NCI-H69 (cell line): ENCODE measurements at places on chromosomes 7 and 10.

GRCh38 chr10:124906551-124907001 is 35.3 kb upstream of the ZRANB1 start:
- no peak for DNase-seq

- no peak for DNase-seq
Measured at GRCh38 chr7:106450716-106451115, 165.9 kb upstream of the NAMPT start.

DNA sequence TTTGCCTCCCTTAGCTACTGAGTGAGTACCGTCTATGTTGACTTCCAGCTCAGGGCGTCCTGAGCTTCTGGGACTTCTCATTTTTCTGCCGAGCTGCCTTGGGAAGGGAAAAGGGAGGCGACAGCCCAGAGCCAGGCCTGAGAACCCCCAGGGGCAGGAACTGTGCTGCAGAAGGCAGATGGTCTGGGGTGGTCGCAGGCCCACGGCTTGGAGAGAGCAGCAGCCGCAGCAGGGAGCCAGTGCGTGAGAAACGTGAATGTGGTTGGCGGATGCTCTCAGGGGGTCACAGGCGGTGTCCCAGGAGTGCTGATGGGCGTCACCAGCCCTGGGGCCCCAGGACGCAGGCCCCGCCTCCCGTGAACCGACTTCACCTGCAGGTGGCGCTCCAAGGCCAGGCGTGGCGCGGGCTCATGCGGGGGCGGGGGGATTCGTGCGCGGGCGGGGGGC is 9.2 kb upstream of the PWWP2B start:
- peak; percentile 67 for DNase-seq

DNA sequence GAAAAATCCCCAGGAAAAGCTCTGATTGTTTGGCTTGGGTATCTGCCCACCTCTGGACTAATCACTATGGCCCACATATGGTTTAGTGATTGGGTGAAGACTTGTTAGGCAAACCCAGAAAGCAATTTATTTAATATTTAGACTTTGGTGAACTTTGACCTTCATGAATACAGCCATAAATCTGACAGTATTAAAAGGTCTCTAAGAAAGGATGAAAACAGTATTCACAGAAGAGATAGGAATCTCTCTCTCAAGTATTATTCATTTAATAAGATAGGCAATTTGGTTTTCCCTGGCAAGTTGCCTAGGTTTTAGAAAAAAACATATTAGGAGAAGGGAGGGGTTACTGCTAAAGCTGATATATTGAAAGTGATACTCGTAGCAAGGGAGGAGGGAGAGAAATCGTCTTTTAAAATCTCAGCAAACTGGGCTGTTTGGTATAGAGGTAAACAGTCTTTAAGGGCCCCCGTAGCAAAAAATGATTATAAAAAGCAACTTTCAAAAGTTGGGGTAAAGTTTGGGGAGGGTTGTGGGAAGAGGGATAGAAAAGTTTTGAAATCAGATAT is 57.1 kb downstream of the LSMEM1 start:
- peak; percentile 67 for DNase-seq

DNA sequence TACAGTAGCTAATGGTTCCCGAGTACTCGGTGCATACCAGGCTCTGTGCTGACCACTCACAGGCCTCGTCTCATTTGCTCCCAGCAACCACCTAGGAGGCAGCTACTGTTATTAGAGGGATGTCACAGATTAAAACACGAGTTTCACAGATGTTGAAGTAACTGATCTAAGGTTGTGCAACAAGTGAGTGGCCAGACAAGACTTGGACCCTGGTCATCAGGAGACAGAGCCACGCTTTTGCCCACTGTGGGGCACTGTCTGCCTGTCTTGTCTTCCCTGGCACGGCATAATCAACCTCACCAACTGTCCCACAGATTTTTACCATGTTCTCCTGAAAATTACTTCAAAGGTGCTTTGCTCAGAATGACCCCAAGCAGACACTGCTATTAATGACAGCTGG is 111.6 kb upstream of the HABP2 start:
- no peak for DNase-seq

DNA sequence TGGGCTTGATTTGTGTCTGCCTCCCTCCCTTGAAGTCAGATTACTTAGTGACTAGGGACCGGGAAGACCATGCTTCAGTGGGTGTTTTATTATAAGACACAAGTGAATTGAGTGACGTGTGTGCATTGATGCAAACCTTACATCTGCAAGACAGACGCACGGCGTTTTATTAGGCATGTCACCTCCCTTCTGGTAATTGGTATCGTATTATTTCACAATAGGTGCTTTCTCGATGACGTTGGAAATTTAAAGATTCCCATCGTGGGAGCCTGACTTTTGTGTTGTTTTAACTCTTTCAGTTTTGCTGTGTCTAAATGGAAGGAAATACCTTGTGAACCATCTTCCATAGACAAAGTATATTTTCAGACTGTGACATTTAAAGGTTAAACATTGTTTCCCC is 132.6 kb downstream of the INSYN2A start:
- no peak for DNase-seq

DNA sequence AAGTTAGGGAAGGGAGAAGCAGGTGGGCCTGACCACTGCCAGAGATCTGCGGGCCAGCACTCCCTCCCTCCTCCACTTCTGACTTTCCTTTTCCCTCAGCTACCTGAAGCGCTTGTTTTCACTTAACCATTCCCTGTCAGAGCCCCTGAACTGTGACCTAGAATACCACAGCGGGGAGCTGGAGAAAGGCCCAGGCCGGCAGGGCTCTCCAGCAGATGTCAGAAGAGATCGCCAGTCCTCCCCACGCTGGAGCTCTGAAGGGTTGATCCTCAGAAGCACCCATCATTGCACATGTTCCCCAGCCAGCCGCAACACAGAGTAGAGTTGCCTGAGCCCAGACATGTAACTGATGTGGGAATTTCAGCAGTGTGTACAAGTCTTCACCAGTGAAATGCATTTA is 44.4 kb upstream of the GAD2 start:
- no peak for DNase-seq

DNA sequence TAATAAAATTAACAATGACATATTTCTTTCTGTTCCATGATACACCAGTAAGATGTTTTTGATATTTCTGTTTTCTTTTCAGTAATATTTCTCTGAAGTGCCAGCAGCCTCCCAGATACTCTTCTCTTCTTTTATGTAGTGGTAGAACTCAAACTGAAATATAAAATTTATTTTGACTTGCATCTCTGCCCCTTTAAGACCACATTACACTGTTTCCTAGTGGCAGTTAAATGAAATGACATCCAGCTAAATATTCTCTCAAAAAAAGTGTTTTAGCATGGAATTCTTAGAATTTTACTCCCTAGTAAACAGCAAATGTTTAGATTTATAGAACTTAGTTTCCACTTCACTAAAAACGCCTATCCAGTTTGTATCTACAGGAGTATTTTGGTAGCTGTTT is 237.2 kb upstream of the MTPN start:
- no peak for DNase-seq

GRCh38 chr7:80731281-80731680 is 92.8 kb downstream of the CD36 start:
- peak; percentile 37 for DNase-seq

GRCh38 chr7:143426479-143427142 is 16.6 kb upstream of the TAS2R60 start:
- no peak for DNase-seq

GRCh38 chr10:89516149-89516832 is 19.1 kb downstream of the SLC16A12 start:
- peak; percentile 21 for DNase-seq

- DNase-seq = peak; percentile 73
Measured at GRCh38 chr7:69684369-69685292, 86.4 kb downstream of the AUTS2 start.

GRCh38 chr10:110686949-110687348 is 42.8 kb downstream of the RBM20 start:
- no peak for DNase-seq

GRCh38 chr10:34166823-34167222 is 648.3 kb downstream of the PARD3 start:
- no peak for DNase-seq

GRCh38 chr7:107319724-107320228 is 150.1 kb upstream of the GPR22 start:
- DNase-seq = no peak
